ENCODE measurements at places on chromosomes 11 and 22.

DNA sequence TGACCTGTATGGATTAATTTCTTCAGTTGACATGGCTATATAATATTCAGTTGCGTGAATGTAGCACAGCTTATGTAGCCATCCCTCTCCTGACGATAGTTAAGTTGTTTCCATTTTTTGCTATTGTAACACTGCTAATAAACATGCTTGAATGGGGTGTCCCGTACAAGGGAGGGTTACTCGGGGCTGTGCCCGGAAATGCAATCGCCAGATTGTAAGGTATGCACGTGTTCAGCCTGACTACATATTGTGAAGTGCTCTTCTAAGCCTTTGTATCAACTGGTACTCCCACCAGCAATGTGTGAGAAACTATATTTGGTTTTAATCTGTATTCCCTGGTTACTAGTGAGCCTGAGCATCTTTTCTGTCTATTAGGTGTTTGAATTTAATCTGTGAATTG is 16.1 kb downstream of the ST3GAL4 start:
- no peak for DNase-seq

GRCh38 chr22:39153220-39153717 is 789 bp upstream of the CBX7 start:
- DNase-seq: no peak

DNA sequence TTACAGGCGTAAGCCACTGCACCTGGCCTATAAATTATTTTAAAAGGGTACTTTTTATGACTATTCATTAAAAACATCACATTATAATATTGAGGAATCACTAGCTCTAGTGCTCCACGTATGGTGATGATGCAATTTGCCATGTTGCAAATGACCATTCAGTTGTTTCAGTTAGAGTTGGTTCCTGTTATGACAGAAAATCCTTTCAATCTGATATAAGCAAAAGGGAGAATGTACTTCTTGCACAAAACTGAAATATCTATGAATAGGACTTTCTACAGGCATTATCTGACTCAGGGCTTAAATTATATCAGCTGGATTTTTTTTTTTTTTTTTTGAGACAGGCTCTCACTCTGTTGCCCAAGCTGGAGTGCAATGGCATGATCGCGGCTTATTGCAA is 45.6 kb upstream of the RRM1 start:
- DNase-seq: no peak

DNA sequence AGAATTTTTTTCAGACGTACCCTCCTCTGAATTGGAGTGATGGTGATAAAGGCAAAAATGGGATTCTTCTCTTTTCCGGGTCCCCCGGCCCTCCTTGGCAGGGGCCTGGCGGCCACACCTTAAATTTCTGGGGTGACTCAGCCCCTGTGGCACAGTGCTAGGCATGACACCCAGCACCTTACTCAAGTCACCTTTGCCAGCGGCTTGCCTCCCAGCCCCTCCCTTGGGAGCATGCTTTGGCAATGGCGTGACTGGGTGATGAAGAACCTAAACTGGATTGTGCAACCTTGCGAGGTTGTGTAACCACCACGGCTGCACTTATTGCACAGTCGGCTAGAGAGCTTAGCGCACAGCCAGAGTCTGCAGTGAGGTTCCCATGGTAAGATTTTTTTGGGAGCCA is 16.2 kb upstream of the LDLRAD3 start:
- no peak for DNase-seq

DNA sequence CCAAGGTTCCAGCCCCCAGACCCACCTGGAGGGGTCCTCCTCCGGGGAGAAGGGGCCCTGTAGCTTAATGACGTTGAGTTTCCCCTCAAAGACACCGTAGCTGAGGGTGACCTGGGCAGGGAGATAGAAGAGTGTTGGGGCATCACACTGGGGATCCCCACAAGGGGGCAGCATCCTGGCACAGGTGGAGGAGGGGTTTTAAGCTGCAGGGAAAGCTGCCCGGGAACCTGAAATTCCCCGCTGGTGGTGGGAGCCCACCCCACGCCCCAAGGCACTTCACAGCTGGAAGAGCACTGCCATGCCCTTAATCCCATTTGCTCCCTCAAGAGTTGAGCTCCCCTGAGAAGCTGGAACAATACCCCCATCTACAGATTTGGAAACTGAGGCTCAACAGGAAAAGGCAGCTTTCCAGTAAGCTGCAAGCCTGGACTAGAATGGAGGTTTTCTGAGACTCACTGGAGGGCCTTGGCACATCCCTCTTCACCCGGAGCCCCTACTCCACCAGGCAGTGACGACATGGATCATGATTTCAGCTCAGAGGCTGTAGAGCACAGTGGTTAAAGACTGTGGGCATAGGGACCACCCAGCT is 13.7 kb downstream of the MFNG start:
- no peak for DNase-seq

DNA sequence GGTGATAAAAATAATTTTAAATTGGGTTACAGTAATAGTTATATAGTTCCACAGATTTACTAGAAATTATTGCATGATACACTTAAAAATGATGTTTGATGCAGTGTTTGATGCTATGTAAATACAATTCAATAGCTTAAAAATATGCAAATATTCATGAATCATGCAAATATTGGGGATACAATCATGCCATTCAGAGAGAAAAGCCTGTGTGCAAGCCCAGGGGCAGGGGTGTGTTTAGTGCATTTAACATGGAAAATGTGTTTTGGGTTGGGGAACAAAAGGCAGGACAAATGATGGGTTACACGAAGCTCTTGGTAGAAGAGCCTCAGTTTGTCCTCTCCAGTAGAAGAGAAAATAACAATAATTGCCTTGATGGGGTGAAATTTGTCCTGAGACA is 6.0 kb downstream of the TRIM22 start:
- no peak for DNase-seq

- no peak for DNase-seq
These were observed 48.2 kb upstream of the FTH1 start for GRCh38 chr11:62015615-62016014.

GRCh38 chr11:44445500-44446365 is 119.7 kb upstream of the CD82 start:
- no peak for DNase-seq

GRCh38 chr22:38424525-38425080 is 30.4 kb downstream of the KCNJ4 start:
- no peak for DNase-seq

DNA sequence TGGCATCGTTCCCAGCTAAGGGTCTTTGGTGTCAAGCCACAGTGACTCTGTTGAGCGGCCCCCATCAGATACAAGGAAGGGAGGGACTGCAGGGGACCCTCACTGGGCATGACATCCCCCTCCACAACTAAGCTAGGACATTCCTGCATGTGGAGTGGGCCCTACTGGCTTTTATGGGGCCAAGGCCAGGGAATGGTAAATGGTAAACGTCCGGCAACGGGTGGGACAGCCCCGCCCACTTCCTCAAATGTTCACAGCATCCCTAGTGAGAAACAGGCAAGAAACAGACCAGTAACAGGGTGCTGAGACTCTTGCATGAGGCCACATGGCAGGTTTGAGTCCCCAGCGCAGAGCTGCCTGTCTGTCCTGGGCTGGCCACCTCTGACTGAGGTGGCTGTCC is 4.4 kb downstream of the TMPRSS6 start:
- DNase-seq: no peak

GRCh38 chr22:45580726-45581381 is 78.2 kb downstream of the FBLN1 start:
- DNase-seq: no peak

GRCh38 chr11:5129457-5129877 is 8.7 kb downstream of the OR52A5 start:
- DNase-seq: no peak

DNA sequence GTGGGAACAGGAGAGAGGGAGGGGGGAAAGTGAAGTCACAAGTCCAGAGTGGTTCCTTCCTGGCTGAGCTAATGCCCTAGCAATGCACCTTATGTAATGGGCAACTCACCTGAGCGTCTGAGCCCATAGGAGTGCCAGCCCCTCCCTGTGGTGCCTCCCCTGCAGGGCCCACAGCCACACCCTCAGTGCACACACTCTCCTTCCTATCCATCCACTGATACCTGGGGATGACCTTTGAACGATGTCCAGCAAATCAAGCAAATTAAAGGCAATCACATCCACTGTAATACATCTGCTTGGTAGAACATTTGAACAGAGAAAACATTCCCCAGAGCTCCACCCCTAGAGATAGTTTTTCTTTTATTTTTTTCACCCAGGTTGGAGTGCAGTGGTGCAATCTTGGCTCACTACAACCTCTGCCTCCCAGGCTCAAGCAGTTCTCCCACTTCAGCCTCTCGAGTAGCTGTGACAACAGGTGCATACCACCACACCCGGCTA is 19.6 kb upstream of the MICAL2 start:
- DNase-seq: no peak

DNA sequence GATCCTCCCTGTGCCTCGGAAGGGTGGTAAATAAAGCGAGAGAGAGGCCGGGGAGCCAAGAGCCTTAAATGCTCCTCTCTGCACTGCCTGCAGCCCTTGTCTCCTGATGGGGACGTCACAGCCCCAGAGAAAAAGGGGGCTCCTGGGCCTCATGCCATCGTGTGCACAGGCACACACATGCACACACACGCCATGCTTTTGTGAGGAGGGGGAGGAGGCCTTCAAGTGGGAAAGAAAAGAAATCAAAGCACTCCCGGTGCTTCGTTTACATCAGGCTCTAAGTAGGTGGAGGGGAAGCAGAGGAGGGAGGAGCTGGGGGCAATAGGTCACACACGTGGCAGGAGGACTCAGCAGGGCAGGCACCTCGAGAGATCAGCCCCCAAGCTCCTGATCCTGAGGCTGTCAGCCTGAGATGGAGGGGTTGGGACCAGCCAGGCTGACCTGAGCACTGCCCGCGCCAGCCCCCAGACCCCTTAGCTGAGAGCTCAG is 68.2 kb upstream of the NECTIN1 start:
- DNase-seq: no peak

DNA sequence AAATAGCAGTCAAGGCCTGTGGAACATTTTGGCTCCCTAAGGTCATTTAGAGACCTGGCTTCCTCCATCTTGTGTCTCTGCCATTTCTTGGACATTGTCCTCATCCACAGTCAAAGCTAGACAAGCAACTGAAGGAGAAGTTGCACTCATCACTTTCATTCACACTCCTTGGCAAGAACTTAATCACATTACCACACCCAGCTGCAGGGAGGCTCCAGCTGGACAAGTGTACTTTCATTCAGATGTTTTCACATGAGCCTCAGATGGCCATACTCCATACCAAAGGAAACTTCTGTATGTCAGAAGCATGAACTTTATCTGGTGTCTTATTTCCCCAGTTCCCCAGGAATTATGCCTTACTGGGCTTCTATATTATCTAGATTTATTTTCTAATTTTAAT is 537.4 kb downstream of the TMEM135 start:
- DNase-seq: no peak

DNA sequence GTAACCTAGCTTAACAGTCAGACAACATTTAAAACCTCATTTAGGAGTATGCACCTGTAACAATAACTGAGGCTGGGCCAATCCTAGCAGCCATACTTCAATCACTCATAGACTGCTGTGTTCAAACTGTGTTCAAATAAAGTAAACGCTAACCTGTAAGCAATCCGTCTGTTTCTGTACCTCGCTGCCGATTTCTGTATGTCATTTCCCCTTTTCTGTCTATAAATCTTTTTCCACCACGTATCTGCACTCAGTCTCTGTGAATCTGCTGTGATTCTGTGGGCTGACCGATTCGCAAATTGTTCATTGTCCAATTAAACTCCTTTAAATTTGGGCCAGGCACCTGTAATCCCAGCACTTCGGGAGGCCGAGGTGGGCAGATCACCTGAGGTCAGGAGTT is 12.3 kb downstream of the APOBEC3H start:
- no peak for DNase-seq

DNA sequence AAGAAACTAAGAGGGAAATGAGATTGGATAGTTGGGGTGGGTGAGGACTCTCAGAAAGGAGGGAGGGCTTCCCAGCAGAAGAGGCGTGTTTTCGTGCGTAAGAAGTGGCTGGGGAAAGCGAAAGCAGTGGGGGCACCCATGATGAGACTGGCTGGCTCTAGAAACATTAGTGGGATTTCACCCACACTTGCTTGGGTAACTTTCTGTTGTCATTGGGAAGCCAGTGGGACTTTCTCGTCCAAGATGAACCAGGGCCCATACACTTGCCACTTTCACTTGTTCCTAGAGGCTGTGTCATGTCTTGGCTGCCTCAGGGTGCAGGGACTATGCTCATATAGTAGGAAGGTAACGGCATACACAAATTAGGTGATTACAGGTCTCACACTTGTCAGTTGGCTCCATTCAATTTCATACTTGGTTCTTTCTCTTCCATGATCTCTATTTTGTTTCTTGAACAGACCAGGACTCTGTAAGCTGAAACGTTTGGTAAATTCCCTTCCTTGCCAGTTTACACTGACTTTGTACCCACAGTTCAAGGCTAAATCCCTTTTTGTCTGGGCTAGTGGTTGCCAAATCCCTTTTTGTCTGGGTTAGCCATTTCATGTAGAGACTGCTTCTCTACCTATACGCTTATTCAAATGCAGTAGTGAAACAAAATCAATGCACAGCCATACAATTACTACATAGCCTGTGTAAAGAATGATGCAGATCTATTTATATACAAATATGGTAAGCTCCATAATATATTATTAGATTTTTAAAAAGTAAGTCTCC is 42.0 kb upstream of the CXCR5 start:
- no peak for DNase-seq

DNA sequence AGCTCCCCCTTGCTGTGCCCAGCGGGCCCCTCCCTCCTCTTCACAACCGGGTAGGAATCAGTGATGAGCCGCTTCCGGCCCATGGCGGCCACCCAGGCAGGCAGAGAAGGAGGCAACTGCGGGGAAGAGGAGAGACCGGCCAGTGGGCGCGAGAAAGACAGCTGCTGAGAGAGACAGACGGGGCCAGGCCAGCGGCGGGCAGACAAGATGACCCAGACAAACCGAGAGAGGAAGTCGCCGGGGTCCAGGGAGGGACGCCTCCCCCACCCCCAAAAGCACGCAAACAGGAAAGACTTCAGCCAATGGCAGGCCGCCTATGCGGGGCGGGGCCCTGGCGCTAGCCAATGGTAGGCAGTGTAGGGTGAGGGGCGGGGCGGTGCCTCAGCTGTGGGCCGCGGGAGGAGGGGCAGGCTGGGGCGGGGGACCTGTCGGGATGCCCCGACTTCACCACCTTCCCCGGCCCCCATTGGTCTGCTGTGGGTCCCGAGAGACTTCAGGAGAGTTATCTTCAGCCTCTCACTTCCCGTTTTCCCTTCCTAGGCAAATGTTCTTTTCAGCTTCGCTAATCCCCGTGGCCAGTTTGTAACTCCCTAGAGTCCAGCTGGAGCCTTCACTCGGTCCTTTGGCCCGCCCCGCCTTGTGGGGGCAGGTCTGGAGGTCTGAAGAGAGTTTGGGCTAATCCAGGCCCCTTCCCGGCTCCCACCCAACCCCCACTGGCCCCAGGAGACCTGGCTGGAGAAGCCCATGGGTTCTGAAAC is at the start of gene POLD4:
POLD4 (minus strand) TSS at position 230 of the 758 bp plus-strand sequence; CDS start at position 83, 147 bp downstream.
- peak; percentile 75 for DNase-seq

GRCh38 chr11:72996959-72997358 is 145.2 kb downstream of the FCHSD2 start:
- no peak for DNase-seq

DNA sequence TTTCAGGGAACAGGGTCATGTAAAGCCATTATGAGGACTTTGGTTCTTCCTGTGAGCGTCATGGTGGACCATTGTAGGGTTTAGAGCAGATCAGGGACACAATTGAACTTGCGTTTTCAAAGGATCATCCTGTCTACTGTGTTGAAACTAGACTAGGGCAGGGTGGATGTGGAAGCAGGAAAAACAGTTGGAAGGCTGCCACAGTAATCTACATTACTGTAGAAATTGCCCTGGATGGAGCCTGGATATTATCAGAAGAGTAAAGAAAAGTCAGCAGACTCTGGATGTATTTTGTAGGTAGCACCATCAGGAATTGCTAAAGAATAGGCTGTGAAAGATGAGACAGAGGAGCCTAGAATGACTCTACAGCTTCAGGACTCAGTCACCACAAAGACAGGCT is 5.4 kb downstream of the POU2AF2 start:
- DNase-seq: no peak

- DNase-seq: no peak
These were observed 7.0 kb downstream of the MMP3 start for GRCh38 chr11:102836290-102836875.

Data from substantia nigra (tissue), 51 donors.